Stimulated activated naive CD4-positive, alpha-beta T cell treated with Interleukin-2 at 50 U/mL for 16 hours (primary cell): ENCODE measurements at places on chromosomes 6 and 20.

DNA sequence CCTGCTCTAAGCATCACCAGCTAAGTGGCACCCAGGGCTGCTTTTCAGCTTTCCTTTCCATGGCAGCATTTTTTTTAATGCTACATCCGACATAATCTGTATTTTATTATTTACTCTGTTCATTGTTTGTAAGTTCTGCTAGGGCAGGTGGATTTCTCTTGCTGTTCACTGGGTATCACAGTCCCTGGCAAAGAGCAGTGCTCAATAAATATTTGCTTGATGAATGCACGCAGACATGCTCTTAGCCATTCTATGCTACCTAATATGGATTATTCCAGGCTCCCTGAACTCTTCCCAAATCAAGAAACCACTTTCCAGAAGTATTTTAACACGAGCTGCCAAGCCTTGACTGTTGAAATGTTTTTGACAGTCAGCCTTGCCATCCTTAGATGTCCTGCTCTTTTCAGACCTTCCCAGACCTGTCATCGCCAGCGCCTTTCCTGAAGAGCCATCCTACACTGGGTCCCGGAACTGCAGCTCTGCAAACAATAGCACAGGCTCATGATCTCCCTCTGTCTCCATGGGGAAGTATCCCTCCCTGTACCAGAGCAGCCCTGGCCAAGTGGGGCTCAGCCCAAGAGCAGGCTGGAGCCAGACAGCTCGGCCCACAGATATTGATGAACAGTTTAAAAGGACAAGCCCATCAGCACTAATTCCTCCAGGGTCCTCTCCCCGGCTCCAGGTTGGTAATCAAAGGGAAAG, 136.5 kb upstream of the CDH4 start:
- no peak for DNase-seq

DNA sequence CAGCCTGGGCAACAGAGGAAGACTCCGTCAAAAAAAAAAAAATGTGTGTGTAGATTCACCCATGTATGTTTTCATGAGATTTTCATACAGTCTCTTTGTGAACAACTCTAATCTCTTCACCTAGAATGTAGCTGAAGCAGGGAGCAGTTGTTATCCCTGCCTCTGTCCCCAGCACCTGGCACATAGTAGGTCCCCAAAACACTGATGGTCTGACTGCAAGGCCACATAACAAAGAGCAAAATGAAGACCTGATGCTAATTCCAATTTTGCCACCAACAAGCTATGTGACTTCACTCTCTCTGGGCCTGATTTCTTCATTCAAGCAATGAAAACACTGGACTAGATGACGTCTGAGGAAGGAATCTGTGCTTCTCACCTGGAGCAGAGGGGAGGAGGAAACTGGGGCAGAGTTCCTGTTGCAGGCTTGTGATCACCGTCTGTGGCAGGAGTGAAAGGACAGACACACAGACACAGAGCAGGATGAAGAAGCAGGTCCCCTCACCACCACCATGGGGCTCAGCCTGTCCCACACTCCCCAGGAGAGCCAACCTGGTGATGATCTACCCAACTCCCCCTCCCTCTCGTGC, 4.6 kb downstream of the SLC44A4 start:
- no peak for DNase-seq

GRCh38 chr6:155970876-155971708, 515.5 kb upstream of the NOX3 start:
- no peak for DNase-seq

GRCh38 chr6:12648171-12648570, 68.4 kb upstream of the PHACTR1 start:
- DNase-seq: no peak

GRCh38 chr20:34350095-34350494, 13.0 kb upstream of the ITCH start:
- no peak for DNase-seq

GRCh38 chr6:141956046-141956761, 176.5 kb upstream of the GJE1 start:
- DNase-seq: no peak

DNA sequence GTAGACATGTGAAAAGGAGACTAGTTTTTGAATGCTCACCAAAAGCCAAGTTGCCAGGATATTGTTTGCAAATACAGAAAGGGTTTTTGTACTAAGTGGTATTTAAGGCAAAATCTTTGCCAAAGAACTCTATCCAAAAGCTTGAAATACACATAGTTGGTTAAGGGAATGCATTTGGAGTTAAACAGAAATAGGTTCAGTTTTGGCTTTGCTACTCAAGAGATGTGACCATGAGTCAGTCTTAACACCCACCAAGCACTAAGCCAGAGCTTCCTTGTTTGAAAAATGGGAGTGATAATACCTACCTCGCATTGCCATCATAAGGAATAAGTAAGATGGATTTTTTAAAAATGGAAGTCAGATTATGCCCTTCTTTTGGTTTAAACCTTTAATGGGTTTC, 191.7 kb upstream of the LAMP5 start:
- DNase-seq: no peak

GRCh38 chr20:40965671-40966070, 63.0 kb upstream of the TOP1 start:
- no peak for DNase-seq

GRCh38 chr20:55935448-55936208, 69.7 kb downstream of the CBLN4 start:
- no peak for DNase-seq

DNA sequence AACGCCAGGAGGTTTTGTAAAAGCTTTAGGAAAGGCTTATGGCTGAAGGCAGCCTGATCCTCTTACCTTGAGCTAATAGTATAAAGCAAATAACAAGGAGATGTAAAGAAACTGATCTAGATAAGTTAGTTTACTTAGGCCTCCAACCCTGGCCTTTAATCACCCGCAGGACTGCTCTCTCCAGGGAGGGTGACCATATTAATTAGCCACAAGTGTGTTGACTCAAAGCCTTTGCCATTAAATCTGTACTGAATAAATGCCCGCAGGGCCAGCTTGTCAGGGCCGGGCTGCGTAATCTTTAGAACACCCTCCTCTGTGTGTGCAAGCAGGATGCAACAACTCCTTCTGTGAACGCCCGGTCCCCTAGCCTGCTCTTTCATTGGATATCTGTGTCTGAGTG, 6.1 kb upstream of the PRSS16 start:
- DNase-seq: no peak

- no peak for DNase-seq
These were observed 267.0 kb downstream of the DLL1 start for GRCh38 chr6:170023620-170024521.

DNA sequence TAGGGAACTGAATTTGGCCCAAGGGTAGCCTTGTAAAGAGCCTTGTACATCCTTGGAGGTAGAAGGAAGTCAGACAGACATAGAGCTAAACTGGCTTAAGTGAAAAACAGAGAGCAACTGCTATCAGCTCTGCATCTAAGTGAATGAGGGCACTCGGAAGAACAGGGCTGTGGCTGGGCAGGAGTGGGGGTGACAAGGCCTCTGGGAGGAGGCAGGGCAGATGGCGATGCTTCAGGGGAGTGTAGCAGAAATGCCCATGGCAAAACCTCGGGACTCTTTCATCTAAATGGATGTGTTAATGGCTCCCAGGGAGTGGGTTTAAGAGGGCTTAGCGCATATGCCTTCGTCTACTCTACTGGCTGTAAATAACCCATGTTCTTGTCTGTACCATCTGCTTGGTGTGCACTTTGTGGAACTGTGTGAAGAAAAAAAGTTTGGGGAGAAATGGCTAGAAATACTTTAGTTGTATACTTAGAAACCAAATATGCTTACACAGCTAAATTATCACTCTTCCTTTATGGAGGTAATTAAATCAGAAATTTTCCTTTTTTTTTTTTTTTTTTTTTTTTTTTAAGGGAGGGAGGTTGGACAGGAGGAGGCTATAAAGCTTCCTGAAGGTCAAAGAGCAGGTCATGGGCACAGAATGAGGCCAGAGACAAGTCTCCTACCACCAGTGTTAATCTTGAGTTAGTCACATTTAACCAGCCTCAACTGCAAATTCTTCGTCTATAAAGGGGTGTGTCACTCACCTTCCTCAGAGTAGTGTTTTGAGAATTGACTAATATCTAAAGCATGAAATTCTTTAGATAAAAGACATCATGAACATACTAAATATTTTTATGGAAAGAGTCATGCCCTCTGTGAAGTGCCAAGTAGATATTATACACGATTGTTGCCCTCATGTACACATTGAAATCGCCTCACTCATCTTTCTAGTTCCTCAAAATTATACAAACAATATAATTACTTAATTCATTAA, 60.9 kb downstream of the FYN start:
- no peak for DNase-seq

- DNase-seq: no peak
These were observed 57.6 kb upstream of the CCN6 start for GRCh38 chr6:111996144-111996865.

DNA sequence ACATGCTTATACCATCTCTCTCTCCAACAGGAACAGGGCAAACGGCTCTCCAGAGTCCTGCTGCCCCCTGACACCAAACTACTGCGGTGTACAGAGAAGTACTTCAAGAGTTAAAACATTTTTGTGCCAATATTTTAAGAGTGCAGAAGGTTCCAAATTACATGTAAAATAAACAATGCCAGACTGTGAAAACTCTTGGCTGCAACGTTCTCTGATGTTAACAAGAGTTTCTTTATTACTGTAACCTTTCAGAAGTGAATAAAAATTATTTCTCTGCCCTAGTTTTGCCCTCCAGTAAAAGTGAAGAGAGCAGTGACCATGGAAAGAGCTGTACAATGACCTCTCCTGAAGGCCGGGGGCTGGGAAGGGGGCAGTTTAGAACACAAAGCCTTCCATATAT, 41.4 kb upstream of the FAM83C start:
- no peak for DNase-seq

- DNase-seq: no peak
These were observed 115.0 kb upstream of the FOXA2 start for GRCh38 chr20:22699396-22699795.

GRCh38 chr20:43536817-43537440, 21.9 kb upstream of the SGK2 start:
- DNase-seq: no peak

GRCh38 chr6:76708641-76709331, 636.3 kb upstream of the IMPG1 start:
- DNase-seq: no peak

DNA sequence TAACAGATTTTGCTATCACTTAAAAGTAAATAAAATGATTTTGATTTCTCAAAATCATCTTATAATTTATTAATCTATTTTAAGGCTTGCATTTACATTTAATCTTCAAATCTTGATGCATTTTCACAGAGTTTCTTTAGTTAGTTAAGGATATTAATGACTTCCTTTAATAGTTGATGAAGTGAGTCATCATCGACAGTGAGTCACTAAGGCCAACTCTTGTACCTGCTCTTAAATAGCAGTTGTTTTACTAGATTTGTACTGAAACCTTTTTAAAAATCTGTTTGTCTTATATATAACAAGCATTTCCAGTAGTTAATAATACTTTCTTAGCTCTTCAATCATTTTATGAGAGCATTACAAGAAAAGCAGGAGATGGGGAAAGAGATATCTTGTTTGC, 191.7 kb downstream of the ESR1 start:
- DNase-seq: no peak

GRCh38 chr6:150410906-150411305, 42.1 kb downstream of the IYD start:
- no peak for DNase-seq

DNA sequence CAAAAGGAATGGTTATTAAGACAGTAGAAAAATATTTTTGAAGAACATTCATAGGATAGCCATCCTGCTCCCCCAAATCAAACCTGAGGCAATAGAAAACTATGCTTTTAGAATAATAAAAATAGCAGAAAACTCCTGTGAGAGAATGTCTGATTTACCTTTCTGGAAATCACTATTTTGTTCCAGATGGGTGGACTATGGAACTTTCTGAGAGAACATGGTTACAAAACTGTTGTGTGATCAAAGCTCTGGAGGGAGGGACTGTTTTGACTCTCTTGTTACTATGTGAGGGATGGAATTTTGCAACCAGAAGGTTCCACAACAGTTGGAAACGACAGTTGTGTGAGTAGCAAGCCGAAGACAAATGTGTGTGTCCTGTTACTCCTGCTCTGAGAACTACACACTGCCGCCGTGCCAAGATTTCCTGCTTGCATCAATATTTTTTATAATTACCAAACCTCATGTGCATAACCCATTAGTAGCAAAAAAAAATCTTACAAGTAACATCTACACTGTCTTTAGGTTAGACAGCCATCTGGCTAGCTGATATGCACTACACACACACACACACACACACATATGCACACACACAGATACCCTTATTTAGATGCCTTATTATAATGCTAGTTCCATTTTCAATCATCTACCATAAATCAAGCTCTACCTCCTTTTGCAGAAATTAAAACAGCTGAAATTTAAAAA, 11.0 kb upstream of the HIVEP1 start:
- no peak for DNase-seq

- DNase-seq: no peak
These were observed 2.8 kb downstream of the RNF24 start for GRCh38 chr20:4012589-4012988.

GRCh38 chr20:14155361-14155760, 160.0 kb downstream of the MACROD2 start:
- DNase-seq: no peak

DNA sequence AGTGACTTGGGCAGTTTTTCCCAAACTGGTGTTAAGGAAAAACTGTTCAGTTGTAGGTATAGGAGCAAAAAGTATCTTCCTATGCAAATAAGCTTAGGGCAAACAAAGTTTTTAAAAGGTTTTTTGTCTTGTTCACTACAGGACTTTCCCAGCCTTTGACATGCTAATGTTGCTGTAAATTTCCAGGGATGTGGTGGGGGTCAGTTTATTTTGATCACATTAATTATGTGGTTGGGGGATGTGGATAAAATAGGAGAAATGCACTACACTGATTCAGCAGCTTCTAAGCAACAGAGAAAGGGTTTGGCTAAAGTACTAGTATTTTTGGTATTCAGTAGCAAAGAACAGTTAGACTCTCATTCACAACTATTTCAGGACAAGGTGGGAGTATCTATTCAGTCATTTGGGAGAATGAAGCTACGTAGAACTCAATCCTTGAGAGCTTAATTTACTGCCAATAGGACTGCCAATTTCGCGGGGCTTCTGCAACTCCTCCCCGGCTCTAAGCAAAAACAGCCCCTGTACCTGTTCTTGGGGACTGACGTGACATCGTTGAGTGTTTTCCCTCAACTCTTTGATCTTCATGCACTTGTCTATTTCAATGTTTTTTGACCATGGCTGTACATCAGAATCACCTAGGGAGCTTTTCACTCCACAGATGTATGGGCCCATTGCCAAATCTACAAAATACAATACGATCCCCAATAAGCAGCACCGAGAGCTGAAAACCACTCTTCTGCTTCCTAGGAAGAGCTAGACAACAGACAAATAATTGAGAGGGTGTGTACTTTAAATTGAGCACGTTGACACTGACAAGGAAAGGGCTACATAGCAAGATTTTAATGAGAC, 94.8 kb upstream of the NHSL1 start:
- DNase-seq: no peak

GRCh38 chr20:57379263-57379647, 11.9 kb upstream of the RBM38 start:
- DNase-seq: no peak
